Naive thymus-derived CD4-positive, alpha-beta T cell (primary cell): ENCODE measurements at places on chromosomes 11 and 22.

DNA sequence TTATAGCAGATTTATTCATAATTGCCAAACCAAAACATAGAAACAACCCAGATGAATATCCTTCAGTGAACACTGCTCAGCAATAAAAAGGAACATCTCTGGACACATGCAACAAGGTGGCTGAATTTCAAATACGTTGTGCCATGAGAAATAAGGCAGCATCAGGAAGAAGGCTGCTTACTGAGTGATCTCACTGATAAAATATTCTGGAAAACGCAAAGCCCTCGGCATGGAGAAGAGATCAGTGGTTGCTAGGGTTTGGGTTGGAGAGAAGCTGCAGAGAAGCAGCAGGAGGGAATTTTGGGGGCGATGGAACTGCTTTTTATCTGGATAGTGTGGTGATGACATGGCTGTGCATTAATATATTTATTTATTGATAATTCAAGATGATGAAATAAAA is 11.0 kb upstream of the SHANK2 start:
- no peaks in the 10 kb centered on the region for H3K36me3 ChIP-seq
- H3K27ac ChIP-seq: no peak overlapping the region
- no peaks in the 10 kb centered on the region for H3K4me1 ChIP-seq
- no peak for DNase-seq

DNA sequence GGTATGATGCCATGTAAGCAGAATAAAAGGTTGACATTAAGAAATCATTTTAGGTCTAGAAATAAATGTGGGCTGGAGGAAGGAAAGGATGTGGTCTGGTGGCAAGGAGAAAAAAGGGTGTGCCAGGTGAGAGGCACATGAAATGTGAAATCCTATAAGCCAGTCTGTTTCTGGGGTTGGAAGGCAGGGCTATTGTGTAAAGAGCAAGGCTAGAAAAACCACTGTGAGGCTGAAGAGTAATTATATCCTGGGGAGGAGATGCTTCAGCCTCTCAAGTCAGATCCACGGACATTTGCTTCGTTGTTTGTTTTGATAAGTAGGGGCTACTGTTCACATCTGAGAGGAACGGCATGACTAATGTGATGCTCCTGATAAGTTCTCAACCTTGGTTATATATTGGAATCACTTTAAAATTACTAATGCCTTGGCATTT is 77.5 kb upstream of the CTSC start:
- peak overlapping the region; percentile 18 for H3K4me3 ChIP-seq
- H3K36me3 ChIP-seq: no peaks in the 10 kb centered on the region
- DNase-seq: no peak
- no peaks in the 10 kb centered on the region for H3K27me3 ChIP-seq
- H3K27ac ChIP-seq: peak overlapping the region; percentile 6

GRCh38 chr11:6862961-6863360 is at the start of gene OR10A2:
Gene OR10A2 (plus strand): TSS chr11:6863057. CDS start chr11:6869755, 6,698 bp downstream.
- DNase-seq: no peak
- no peaks in the 10 kb centered on the region for H3K36me3 ChIP-seq
- no peaks in the 10 kb centered on the region for H3K27me3 ChIP-seq

DNA sequence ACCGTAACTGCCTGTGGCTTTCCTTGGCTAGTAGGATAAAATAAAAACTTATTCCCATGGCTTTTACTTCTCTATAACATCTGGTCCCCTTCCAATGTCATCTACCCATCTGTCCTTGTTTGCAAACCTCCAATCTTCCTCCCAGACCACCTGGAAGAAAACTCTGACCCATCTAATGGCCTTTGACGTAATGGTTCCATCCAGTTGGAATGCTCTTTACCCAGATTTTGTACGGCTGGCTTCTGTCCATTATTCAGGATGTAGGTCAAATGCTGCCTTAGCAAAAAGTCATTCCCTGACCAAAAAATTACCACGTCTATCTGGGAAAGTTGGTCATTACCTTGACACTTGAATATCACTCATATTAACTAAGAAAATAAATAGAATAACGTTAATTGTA is 577.9 kb upstream of the ANO5 start:
- no peak overlapping the region for H3K27ac ChIP-seq
- H3K4me1 ChIP-seq: no peaks in the 10 kb centered on the region

DNA sequence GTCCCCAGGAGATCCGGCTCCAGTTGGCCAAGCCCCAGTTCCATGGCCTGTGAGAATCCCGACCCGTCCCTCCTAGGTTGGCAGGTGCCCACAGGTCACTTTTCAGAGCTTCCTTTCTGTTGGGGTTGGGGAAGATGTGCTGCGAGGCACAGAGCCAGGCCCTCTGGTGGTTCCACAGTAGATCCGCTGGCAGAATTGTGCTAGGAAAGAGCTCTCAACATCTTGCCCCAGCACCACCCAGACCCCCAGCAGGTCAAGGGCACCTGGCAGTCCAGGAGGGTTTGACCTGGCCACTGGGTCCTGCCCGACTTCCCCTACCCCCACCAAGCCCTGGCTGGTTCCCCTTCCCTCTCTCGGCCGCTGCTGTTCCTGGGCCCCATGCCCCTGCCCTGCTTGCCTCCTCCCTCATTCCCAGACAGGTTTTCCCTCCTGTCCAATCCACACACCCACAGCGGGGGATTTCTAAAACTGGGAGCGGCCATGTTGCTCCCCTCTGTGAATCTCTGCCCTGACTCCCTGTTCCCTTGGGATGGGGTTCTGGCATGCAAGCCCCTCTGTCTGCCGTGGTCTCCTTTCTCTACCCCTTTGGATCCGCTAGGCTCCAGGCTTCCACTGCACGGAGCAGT is 26.2 kb upstream of the GCAT start:
- H3K36me3 ChIP-seq: no peaks in the 10 kb centered on the region
- H3K4me1 ChIP-seq: no peaks in the 10 kb centered on the region
- no peak overlapping the region for H3K4me3 ChIP-seq
- no peak for DNase-seq

DNA sequence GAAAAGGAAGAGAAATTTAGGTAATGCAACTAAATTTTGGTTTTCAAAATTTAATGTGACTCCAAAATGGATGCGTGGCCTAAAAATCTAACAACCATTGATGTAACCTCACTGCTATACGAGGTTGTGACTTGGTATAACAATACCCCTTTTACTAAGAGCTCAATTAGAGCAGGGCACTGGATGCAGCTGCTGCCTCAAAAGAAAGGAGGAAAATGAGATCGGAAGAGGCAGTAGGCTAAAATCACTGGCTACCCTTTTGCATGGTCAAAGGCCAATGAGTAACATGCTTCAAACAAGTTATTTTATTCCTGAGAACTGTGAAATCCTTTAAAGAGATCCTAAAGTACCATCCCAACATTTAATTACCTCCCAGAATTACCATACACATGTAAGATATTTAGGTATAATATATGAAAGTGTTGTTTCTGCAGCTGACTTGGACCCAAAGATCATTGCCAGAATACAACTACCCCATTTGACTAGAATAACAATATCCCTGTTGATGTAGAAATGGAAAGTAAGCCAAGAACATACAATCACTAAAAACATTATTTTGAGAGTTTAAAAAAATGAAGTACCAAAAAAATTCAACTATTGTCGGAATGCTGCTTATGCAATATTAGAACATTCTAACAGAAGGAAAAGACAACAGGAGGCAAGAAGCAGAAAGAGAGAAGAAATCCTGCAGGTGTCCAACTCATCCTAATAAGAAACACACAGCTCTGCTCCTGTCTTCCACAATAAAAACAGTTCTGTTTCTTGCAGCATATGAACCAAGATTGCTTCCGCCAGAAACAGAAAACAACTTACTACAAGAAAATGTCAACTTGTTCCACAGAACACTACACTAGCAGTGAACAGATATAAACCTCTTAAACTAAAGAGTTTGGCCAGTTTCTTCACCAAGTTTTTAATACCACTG is 15.0 kb downstream of the SIK3 start:
- H3K27me3 ChIP-seq: no peaks in the 10 kb centered on the region
- no peak overlapping the region for H3K4me3 ChIP-seq
- H3K36me3 ChIP-seq: no peaks in the 10 kb centered on the region
- H3K4me1 ChIP-seq: peaks cover 36% of the 10 kb centered on the region

GRCh38 chr11:72815110-72815618 is 953 bp downstream of the ATG16L2 start:
- H3K4me3 ChIP-seq: peak overlapping the region; percentile 89
- peaks cover 15% of the 10 kb centered on the region for H3K36me3 ChIP-seq
- DNase-seq: no peak
- peak overlapping the region; percentile 100 for H3K27ac ChIP-seq
- H3K27me3 ChIP-seq: no peaks in the 10 kb centered on the region
- peaks cover 18% of the 10 kb centered on the region for H3K4me1 ChIP-seq

- H3K27me3 ChIP-seq: no peaks in the 10 kb centered on the region
- no peaks in the 10 kb centered on the region for H3K4me1 ChIP-seq
- H3K4me3 ChIP-seq: no peak overlapping the region
Observed at GRCh38 chr11:64621283-64622019, 30.4 kb downstream of the SLC22A12 start.

GRCh38 chr11:10653946-10654810 is 39.4 kb downstream of the IRAG1 start:
- H3K4me3 ChIP-seq: no peak overlapping the region
- no peaks in the 10 kb centered on the region for H3K4me1 ChIP-seq
- no peaks in the 10 kb centered on the region for H3K27me3 ChIP-seq
- peak; percentile 63 for DNase-seq
- H3K27ac ChIP-seq: no peak overlapping the region

DNA sequence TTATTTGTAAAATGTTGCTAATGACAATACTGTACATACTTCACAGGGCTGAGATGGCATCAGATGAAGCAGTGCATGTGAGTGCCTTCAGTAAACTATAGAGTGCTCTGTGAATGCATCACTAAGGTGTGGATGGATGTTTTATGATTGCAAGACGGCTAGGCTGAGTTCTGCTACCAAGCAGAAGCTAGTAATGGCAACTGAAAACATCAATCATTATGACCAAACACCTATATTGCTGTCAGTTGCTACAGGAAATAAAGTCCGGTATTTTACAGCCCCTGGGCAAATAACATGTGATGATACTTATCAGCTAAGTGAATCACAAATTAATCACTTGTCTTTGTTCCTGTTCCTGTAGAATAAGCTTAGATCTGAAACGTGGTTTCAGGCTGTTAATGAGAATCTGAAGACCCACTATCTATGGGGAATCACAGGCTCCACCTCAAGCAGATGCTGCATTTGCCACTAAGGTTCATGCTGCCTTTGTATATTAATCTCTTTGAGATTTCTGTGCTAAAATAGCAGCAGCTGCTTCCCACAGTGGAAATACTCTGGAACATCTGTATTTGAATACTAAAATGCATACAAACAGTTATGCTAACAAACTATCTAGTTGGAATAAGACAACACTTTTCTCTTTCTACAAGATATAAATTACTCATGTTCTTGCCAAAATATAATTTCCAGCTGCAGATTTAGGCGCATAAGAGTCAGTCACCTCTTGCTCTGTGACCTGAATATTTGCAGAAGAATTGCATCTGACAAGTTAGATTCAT is 254.0 kb upstream of the PITPNB start:
- no peaks in the 10 kb centered on the region for H3K27me3 ChIP-seq
- no peaks in the 10 kb centered on the region for H3K4me1 ChIP-seq
- DNase-seq: no peak
- no peak overlapping the region for H3K4me3 ChIP-seq
- H3K36me3 ChIP-seq: no peaks in the 10 kb centered on the region

GRCh38 chr11:776561-777287 is 563 bp downstream of the GATD1 start:
- H3K4me1 ChIP-seq: peaks cover 14% of the 10 kb centered on the region
- H3K27me3 ChIP-seq: no peaks in the 10 kb centered on the region
- H3K4me3 ChIP-seq: peak overlapping the region; percentile 57

DNA sequence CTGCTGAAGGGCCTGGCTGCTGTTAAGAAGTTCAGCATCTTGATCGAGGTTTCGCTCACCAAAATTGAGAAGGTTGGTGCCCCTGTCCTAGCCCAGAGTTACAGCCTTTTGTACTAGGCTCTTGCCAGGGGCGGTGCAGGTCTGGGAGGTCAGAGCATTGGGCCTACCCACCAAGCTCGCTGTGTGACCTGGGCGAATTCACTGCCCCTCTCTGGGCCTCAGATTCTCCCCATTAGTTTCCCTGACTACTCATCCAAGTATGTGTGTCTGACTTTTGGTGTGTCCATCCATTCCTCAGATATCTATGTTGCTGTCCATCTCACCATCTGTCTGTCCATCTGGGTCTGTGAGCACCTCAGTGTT is 10.9 kb downstream of the USP35 start:
- no peak for DNase-seq
- H3K27ac ChIP-seq: no peak overlapping the region
- no peak overlapping the region for H3K4me3 ChIP-seq
- H3K4me1 ChIP-seq: peaks cover 19% of the 10 kb centered on the region
- H3K27me3 ChIP-seq: no peaks in the 10 kb centered on the region

DNA sequence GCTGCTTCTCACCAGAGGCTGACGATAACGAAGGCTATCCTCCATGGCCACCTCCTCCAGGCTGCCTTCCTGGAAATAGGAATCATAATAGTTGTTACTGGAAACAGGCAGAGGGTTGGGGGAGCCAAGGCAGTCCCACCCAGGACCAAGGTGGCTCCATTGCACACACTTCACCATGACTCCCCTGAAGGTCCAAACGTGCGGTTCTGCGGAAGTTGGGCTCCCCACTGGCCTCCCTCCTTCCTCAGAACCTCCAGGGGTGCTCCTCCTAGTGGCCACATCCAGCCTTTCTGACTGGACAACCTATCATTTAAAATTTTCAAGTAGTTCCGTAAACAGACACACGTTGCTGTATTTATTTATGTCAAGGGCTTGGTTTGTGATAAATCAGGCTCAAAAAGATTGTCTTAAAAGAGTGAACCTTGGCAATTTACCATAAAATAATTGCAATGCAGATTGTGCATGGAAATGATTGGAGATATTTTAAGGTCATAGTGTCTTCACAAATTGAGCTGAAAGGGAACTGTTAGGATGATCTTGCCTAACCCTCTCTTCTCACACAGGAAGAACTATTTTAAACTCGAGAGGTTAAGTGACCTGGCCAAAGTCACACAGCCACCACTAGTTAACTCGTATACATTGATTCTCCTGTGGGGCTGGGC is 1.4 kb upstream of the TCN2 start:
- DNase-seq: peak; percentile 26
- peaks cover 6% of the 10 kb centered on the region for H3K4me1 ChIP-seq
- no peak overlapping the region for H3K27ac ChIP-seq

GRCh38 chr11:73399636-73400035 is 23.4 kb downstream of the RELT start:
- H3K27me3 ChIP-seq: no peaks in the 10 kb centered on the region
- H3K4me1 ChIP-seq: no peaks in the 10 kb centered on the region
- DNase-seq: no peak
- peaks cover 20% of the 10 kb centered on the region for H3K36me3 ChIP-seq
- H3K4me3 ChIP-seq: no peak overlapping the region
- no peak overlapping the region for H3K27ac ChIP-seq

DNA sequence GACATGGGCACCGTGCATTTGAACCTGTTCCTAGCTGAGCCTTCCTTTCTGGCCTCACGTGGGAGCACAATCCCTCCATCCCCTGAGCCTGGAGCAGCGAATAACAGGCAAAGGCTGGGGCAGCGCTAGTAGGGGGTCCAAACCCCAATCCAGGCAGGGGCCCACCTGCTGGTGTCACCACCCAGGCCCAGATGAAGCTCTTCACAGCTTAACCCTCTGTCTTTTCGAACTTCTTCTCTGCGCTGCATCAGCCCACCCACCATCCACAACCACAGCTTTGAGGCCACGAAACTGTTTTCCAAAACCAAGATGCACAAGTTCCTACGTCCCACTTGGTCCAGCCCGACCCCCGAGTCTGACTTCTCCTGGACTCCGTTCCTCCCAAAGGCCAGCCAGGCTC is 11.5 kb downstream of the KCNC1 start:
- no peak overlapping the region for H3K4me3 ChIP-seq
- H3K27ac ChIP-seq: no peak overlapping the region
- DNase-seq: no peak
- H3K27me3 ChIP-seq: no peaks in the 10 kb centered on the region
- no peaks in the 10 kb centered on the region for H3K36me3 ChIP-seq

- no peaks in the 10 kb centered on the region for H3K4me1 ChIP-seq
- H3K36me3 ChIP-seq: no peaks in the 10 kb centered on the region
- H3K27me3 ChIP-seq: no peaks in the 10 kb centered on the region
- no peak overlapping the region for H3K27ac ChIP-seq
- no peak for DNase-seq
Observed at GRCh38 chr22:30040499-30041260, 39.6 kb upstream of the HORMAD2 start.
